ENCODE measurements at places on chromosomes 3 and 15. TPM values are rescaled to one million over a fixed set of nuclear protein-coding genes. Genes with fewer than 3 reads are reported as not detected.
A peak's percentile ranks its signal among the peaks of the same experiment; 100 is the strongest.

Gene RBPMS2
- 4.6 TPM for polyA plus RNA-seq

Gene ONECUT1
- 0.40 TPM for polyA plus RNA-seq

Gene SLC28A1
- polyA plus RNA-seq: 0.14 TPM

Gene RPL4
- polyA plus RNA-seq: 5,747 TPM

Gene LRRC31
- polyA plus RNA-seq: not detected

Gene PTPN23
- 22.7 TPM for polyA plus RNA-seq

Gene TM6SF1
- polyA plus RNA-seq: 44.6 TPM

Gene SLCO2A1
- 25.6 TPM for polyA plus RNA-seq

Gene CSK
- polyA plus RNA-seq: 28.0 TPM

GRCh38 chr3:14991151-14991742 lies 43.9 kb downstream of the NR2C2 start:
- no peak for DNase-seq

DNA sequence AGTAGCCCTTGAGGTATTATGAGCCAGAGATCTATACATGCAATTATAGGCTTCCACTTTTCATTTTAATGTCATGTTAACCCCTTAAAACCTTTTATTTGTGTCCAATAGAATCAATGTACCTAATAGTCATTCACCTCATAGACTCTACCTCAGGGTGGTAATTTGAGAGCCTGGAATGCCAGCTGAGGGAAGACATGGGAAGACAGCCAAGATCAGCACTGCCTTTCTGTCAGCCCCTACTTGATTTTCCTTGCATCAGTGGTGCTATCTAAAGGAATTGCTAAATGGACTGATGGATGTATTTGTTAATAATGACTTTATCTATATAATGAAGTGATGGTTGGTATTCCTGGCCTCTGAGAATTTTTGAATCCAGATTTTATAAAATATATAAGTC lies 113.3 kb upstream of the GBE1 start:
- no peak for DNase-seq

DNA sequence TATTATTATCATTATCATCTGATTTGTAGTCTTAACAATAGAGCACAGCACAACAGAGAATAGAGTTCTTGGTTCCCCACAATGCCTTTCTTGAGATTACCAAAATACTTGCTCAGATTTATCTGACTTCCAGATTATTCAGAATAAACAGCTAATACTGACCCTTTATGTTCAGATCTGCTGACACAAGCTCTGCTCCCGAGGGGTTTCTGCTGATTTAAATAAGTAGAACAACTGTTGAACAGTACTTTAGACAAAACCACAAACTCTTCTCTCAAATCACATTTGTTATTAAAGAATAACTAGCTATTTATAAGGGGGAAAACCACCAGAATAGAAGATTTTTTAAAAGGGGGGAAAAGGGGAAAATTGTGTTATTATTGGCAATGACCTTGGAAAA lies 380.2 kb upstream of the ATP11B start:
- no peak for DNase-seq

GRCh38 chr15:92663250-92663951 lies 7.8 kb upstream of the FAM174B start:
- no peak for DNase-seq

DNA sequence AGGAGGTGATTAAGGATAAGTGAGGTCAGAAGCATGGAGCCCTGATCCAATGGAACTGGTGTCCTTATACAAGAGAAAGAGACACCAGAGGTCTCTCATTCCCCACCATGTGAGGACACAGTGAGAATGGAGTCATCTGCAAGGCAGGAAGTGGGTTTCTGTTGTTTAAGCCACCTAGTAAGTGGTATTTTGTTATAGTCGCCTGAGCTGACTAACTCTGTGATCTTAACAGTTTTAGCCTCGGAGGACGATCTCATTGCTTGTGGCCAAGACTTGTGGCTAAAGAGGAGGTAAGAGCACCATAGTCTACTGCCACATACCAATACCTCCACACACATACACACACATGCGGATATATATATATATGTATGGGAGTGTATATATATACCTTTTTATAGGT lies 73.8 kb downstream of the MCTP2 start:
- no peak for DNase-seq

GRCh38 chr3:66039590-66039887 lies 821 bp upstream of the MAGI1 start:
- no peak for DNase-seq

GRCh38 chr3:22922317-22922716 lies 280.8 kb upstream of the UBE2E2 start:
- no peak for DNase-seq

DNA sequence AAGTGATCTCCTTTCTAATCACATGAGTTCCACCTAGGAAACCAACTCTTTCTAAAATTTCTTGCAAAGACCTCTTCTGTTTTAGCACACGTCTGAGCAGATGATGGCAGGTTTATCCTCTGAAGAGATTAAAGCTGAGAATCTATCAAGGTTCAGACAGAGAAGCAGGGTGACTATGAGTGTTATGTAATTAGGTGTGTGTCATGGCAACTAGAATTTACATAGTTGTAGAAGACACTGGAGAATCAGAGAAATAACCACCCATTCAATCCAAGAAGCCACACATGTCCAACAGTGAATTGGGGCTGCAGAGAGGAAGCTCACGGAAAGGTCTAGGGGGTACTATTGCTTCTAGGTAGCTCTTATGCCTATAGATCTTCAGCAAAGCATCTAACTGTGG lies 600.5 kb downstream of the PYDC2 start:
- no peak for DNase-seq

- no peak for DNase-seq
Measured at GRCh38 chr3:84600703-84601225, 358.0 kb upstream of the CADM2 start.

DNA sequence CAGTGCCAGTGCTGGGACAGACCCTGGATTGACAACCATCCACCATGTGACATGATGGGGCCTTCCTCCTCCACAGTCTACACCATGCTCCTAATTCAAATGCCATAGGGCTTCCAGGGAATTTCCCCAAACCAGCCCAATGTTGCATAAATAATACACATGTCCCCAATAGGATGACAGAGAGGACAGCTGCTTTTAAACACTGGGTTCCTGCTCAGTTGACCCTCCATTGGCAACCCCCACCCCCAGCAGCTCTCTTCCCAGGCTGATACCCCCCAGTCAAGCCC lies 28.3 kb upstream of the ATP2B2 start:
- DNase-seq: no peak

DNA sequence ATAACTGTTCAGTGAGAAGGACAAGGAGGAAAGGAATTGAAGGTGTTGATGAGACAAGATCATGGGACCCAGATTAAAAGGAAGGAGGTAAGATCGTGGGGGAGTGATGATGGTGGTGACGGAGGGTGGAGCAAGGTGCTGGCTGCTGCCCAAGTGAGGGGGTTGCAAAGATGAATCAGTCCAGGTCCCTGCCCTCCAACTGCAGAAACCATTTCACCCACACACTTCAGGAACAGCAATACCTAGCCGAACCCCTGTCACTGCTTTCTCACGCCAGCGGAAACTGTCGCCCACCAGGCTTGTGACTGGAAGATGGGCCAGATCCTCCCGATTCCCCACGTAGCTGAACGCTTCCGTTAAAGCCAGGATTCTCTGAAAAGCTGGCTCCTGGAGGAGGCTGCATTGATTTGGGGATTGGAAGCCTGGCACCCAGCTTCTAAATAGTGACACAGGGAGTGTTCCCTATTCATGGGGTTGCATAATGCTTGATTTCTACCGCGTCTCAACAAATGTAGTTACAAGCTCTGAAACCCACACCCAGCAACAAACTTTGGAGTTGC lies 3.2 kb upstream of the LSG1 start:
- DNase-seq: no peak

DNA sequence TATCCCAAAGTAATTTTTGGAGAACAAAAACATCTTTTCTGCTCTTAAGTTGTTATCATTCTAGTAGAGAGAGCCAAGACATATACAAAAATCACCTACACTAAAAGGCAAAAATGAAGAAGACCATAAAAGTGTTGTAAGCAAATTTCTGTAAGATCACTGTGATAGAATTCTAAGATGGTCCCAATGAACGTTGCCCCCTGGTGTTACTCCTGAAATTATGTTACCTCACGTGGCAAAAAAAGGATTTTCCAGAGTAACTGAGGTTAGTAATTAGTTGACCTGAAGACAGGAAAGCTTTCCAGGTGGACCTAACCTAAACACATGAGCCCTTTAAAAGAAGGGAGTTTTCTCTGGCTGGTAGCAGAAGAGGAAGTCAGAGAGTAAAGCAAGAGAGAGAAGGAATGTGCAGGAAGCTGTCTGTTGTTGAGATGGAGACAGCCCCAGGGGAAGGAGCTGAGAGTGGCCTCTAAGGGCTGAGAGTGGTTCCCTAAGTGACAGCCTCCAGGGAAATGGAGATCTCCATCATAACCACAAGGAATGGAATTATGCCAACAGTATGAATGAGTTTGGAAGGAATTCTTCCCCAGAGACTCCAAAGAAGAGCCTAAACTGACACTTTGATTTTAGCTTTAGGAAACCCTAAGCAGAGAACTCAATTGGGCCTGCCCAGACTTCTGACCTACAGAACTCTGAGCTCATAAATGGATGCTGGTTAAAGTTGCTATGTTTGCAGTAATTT lies 205.9 kb downstream of the CD47 start:
- no peak for DNase-seq

- no peak for DNase-seq
Measured at GRCh38 chr3:171295484-171296373, 164.5 kb downstream of the TNIK start.

GRCh38 chr3:188197388-188197847 lies 43.5 kb downstream of the LPP start:
- DNase-seq: no peak

DNA sequence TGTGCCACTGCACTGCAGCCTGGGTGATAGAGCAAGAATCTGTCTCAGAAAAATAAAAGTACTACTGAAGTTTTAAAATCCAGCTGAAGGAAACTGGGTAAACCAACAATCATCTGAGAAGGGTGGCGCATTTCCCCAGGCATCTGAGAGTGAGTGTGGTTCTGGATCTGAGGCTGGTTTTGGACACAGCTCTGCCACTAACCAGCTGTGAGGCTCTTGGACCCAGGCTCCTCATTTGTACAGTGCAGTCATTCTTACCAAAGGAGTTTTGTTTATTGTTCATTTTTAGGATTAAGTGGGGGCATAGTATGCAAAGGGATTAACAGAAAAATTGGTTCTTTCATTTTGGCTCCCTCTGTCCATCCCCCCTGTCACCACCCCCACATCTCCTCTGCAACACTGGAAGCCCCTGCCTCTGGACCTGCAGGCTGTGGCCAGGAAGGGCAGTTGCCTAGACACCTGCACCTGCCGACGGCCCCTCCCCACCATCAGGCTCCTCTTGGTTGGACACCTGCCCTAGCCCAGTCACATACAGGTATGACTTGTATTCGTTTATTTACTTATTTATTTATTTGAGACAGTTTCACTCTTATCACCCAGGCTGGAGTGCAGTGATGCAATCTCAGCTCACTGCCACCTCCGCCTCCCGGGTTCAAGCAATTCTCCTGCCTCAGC lies 8.8 kb downstream of the NUP210 start:
- DNase-seq: no peak

GRCh38 chr3:136110481-136110880 lies 85.7 kb downstream of the MSL2 start:
- DNase-seq: no peak

DNA sequence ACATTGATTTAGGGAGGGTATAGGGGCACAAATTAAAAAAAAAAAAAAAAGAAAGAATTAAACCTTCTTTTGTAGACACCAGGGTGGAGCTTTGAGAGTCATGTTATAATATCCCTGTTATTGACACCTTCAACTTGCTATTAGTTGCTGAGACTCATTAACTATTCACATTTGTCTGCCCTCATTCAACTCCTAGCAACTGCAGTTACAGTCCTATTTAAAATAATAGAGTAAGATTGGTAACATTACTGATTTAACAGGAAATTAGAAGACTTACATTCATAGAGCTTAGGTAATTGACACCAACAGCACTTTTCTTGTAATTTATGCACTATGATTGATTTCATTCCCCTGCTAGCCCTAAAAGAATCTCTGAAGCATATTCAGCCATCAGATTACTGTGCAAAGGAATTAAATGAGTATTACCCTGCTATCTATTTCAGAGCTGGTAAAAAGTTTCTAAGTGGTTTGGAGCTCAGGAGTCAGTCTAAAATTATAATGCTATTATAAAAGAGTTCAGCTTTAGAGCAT lies 148.8 kb upstream of the TBL1XR1 start:
- no peak for DNase-seq

- DNase-seq: no peak
Measured at GRCh38 chr3:186356152-186356551, 5.9 kb downstream of the DGKG start.

DNA sequence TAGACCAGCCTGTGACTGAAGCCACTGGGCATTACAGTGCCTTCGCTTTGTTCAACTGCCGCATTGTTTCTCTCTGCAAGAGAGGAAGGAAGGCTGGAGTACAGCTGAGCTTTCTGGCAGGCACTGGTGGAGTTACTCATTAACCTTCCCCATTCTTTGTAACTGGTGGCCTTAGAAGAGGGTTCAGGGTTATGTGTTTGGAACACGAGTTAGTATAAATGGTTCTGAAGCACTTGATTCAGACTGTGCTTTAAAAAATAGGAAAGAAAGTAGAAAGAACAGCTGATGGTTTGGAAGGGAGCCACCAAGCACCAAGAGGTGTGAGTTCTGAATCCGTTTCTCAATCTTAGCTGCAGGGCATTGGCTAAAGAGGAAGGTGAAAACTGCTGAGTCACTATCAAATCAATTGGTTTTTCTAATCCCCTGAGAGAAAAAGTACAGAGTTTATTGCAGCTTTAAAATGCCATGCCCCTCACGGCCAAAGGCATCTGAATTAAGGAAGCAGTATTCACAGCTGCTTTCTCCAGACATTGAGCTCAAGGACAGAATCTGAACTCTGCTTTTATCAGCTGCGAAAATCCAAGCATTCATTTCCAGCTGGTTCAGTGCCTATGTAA lies 3.6 kb downstream of the HGD start:
- DNase-seq: peak; percentile 14

- DNase-seq: no peak
Measured at GRCh38 chr3:128910006-128910405, 30.6 kb downstream of the ACAD9 start.

GRCh38 chr3:122947196-122947595 lies 80.4 kb downstream of the SEMA5B start:
- no peak for DNase-seq

DNA sequence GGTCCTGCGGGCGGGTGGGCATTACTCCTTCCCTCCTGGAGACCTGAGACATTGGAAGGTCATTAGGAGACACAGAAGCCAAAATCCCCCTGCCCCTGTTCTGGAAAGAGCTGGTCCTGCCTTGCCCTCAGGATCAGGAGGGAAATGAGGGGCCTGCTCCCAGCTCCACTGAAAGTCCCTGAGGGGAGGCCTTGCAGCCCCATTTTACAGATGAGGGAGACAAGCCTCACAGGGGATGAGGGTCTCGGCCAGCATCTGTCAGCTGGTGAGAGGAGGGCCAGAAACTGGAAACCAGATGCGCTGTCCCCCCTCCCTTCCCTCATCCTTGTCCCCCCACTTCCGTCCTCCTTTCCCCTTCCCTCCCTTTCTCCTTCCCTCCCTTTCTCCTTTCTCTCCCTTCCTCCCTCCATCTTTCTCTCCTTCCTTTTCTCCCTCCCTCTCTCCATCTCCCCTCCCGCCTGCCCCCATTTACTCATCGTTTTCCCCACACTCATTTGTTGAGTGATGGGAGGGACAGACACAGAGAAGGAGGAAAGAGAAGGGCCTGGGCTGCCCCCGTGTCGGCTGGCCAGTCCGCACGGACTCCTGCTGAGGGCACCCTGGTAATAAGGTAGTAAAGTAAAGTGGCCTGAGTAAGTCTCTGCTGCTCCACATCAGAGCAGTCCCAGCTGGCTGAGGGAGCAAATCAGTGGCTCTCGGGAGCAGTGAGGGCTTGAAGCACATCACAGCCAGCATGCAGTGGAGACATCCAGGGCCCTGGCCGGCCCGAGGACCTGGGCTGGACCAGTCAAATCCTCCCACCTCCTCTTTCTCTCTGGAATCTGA lies 112.4 kb upstream of the ALDH1A3 start:
- no peak for DNase-seq
